ENCODE measurements at places on chromosomes 2 and 18. TPM values are rescaled to one million over a fixed set of nuclear protein-coding genes. Genes with fewer than 3 reads are reported as not detected.

The MCM6 gene
- total RNA-seq, result 23.6 TPM

The GPR17 gene
- total RNA-seq, result not detected

The HOXD13 gene
- total RNA-seq, result 3.1 TPM

The PPM1B gene
- total RNA-seq, result 16.9 TPM

The DTYMK gene
- 96.1 TPM for total RNA-seq

The GKN2 gene
- not detected for total RNA-seq

The SDC1 gene
- 44.7 TPM for total RNA-seq

The CD8B gene
- total RNA-seq, result not detected

The HS6ST1 gene
- 20.3 TPM for total RNA-seq

The ASB18 gene
- total RNA-seq, result not detected

The SMIM21 gene
- total RNA-seq, result not detected

The SATB2 gene
- total RNA-seq, result 10.3 TPM

The PRSS56 gene
- not detected for total RNA-seq

The VIT gene
- 2.4 TPM for total RNA-seq

The SERPINB7 gene
- total RNA-seq, result not detected

The BCL11A gene
- 1.1 TPM for total RNA-seq

The SCN1A gene
- not detected for total RNA-seq

The MROH2A gene
- not detected for total RNA-seq

The LDLRAD4 gene
- 6.9 TPM for total RNA-seq

The MRO gene
- 1.2 TPM for total RNA-seq

The GRP gene
- not detected for total RNA-seq

The RNMT gene
- 16.5 TPM for total RNA-seq

The IL1R2 gene
- total RNA-seq, result 3.3 TPM

The XDH gene
- total RNA-seq, result 0.33 TPM

The CIB4 gene
- total RNA-seq, result not detected

The PDCD1 gene
- not detected for total RNA-seq

The ERMN gene
- total RNA-seq, result 0.04 TPM

The RPL31 gene
- 1,787 TPM for total RNA-seq

The PRKCE gene
- 30.9 TPM for total RNA-seq

The LOXHD1 gene
- total RNA-seq, result not detected

The COL4A4 gene
- total RNA-seq, result 0.17 TPM

The TTLL4 gene
- 19.5 TPM for total RNA-seq

The CHPF gene
- total RNA-seq, result 85.6 TPM

The FRZB gene
- 0.08 TPM for total RNA-seq

The CGREF1 gene
- total RNA-seq, result 0.31 TPM

The PIAS2 gene
- total RNA-seq, result 20.3 TPM

Measured in H4 (cell line).